ENCODE measurements at places on chromosomes 4 and X. TPM values are rescaled to one million over a fixed set of nuclear protein-coding genes. Genes with fewer than 3 reads are reported as not detected.

TRIM75 gene
- 0.32 TPM for total RNA-seq

TMEM184C gene
- 27.7 TPM for total RNA-seq

MAOB gene
- total RNA-seq, result under 0.01 TPM

MMRN1 gene
- not detected for total RNA-seq

SCRG1 gene
- total RNA-seq, result under 0.01 TPM
